ENCODE measurements at places on chromosomes 16 and 17.

GRCh38 chr17:37218849-37219248 is 156.9 kb upstream of the C17orf78 start:
- no peak for DNase-seq

DNA sequence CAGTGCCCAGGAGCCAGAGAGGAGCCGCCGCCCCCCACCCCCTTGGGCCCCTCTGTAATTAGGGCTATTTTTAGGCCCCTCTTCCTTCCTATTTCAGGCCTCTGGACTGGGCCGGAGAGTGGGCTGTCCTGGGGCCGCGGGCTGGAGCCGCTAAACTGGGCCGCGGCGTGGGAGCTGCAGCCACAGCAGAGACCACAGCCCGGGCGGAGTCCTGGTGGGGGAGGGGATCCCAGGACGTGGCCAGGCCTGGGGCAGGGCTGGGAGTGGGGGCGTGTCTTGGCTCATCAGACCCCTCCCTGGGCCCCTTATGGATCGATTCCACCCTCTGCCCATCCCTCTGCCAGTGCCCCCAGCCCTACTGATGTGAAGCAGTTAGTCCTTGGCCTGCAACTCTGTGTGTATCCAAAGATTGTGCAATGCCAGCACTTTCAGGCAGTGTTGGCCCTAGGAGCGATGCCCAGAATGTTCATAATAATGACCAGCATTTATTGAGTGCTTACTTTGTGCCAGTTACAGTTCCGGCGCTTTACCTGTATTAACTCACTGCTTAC is 15.0 kb upstream of the TAC4 start:
- no peak for DNase-seq

GRCh38 chr17:17298108-17298507 is 5.1 kb upstream of the NT5M start:
- DNase-seq: no peak

DNA sequence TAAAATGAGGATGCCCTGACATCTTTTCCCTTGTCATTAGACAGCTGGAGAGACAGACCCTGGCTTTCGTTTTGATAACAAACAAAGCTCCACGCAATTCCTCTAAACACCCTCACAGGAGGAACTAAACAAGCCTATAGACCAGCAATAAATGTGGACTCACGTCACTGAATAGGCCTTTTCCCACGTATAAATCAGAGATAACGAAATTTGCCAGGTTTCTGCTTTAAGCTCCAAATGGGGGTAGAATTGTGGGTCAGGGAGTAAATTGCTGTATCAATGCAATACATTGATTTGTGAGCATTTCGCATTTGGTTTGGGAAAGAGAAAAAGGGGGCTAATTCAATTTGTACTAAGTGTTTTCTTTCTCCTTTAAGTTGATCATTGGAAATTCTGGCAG is 256.0 kb downstream of the PMP22 start:
- no peak for DNase-seq

- no peak for DNase-seq
Measured at GRCh38 chr17:77214743-77215142, 74.0 kb downstream of the SEC14L1 start.

DNA sequence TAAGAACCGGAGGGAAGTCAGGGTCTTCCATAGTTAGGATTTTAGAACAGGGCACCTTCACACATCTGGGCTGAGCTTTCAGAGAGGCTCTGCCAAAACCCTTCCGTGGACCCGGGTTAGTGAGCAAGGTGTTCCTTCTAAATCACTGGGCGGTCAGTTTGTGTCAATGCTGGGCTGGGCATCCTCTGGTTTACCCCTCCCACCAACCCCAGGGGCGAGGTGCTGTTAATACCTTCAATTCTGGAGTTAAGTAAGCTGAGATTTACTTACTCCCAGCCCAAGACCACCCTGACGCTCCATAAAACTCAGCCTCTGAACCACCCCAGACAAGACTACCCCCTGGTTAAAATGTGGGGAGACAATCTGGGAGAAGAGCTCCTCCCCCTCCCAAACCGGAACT is 1.0 kb downstream of the TMEM92 start:
- no peak for DNase-seq

GRCh38 chr16:79217375-79218011 is 383.0 kb downstream of the MAF start:
- DNase-seq: no peak

DNA sequence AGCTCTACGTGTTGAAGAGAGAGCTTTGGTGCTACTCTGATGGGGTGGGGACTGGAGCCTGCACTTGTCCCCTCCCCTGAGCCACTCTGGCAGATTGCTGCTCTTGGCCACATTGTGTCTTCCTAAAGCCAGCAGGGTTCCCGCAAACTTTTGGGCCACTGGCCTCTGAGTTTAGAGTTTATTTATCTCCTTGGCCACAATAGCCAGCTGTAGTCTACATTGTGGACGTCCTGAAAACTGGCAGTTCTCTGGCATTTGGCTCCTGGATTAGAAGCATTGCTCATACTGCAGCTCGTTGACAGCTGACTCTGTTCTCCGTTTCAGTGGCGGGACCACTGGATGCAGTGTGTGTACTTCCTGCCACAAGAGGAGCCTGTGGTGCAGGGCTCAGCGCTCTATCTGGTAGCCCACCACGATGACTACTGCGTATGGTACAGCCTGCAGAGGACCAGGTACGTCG is 34.6 kb downstream of the PRMT7 start:
- no peak for DNase-seq

Measured in activated CD4-positive, CD25-positive, alpha-beta regulatory T cell (primary cell).